ENCODE measurements at places on chromosomes 6 and 20.

GRCh38 chr6:24936641-24937317, 1.0 kb upstream of the RIPOR2 start:
- no peak for DNase-seq

DNA sequence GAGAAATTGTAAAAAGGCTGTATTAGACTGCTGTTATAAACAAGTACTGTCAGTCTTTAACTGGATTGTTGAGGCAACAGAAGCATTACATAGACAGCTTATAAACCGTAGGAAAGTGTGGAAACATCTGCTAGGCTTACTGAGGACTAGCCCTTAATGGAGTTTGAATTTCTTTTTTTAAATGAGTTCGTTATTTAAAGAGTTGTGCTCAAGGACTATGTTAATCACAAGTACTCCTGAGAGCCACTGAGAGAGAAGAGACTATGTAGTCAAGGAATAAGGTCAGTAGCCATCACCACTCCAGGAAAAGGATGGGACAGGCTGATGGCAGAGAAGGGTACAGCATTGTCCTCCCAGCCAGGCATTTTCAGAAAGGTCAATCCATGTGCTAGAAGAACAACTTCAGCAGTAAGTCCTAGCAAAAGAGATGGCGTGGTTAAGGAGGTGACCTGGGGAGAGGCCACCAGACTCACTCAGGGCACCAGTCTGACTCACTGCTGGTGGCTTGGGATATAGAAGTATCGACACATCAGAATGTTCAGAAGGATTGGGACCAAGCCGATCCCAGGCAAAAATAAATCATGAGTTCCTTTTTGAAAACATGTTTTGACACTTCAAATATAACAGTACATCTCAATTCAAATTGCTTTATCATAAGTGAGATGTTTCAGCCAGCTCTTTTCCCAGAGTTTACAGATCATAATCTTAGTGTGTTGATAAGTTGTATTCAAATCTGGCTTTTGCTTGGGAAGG, 6.4 kb downstream of the RPS12 start:
- DNase-seq, result no peak

DNA sequence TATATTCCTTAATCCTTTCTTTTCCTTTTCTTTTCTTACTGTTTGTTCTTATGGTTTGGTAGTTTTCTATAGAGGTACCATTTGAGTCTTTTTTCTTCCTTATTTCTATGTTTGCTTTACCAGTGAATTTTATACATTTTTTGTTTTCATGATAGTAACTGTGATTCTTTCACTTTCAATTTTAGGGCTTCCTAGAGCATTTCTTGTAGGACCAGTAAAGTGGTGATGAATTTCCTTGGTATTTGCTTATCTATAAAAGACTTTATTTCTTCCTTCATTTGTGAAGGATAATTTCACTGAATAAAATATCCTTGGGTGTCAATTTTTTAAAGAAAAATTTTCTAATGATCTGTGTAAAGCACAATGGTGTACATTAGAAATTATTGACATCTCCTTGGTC, 637.4 kb downstream of the CD109 start:
- no peak for DNase-seq

GRCh38 chr20:42740226-42740870, 449.4 kb downstream of the PTPRT start:
- DNase-seq, result no peak

DNA sequence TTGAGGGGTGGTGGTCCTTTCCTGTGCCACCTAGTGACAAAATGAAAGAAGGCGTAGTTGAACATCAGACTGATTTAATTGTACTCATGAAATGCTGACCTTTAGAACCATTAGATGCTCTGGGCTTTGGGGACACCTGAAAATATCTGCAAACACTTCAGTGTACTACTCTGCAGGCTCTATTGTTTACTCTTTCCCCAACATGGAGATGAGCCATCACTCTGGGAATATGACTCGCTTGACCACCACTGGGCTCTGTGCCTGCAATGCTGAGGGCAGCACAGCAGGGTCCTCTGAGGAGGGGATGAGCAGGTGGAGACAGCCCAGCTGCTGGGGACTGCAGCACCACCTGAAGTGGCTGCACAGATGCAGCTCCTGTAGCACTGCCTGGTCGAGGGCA, 74.8 kb upstream of the SLC24A3 start:
- no peak for DNase-seq

- DNase-seq, result no peak
These were observed 31.0 kb upstream of the MRPS18A start for GRCh38 chr6:43718387-43719105.

GRCh38 chr20:49892817-49893216, 22.5 kb downstream of the SPATA2 start:
- no peak for DNase-seq

DNA sequence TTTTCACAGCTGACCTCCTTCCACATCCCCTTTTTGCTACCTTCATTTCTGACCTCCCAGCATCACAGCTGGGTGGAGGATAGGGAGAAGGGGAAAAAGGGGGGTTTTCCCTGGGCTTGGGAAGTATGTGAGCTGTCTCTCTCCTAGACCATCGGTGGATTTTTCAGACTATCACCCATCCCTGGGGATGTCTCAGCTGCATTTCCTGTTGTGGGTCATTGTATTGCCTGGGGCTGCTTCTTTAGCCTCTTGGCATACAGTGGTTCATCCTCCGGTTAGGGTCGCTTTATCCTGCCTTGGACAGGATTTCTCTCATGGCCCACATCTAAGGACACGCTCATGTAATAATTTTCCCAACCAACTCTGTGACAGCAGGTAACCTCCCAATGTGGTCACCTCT, 142.5 kb upstream of the ARG1 start:
- no peak for DNase-seq

DNA sequence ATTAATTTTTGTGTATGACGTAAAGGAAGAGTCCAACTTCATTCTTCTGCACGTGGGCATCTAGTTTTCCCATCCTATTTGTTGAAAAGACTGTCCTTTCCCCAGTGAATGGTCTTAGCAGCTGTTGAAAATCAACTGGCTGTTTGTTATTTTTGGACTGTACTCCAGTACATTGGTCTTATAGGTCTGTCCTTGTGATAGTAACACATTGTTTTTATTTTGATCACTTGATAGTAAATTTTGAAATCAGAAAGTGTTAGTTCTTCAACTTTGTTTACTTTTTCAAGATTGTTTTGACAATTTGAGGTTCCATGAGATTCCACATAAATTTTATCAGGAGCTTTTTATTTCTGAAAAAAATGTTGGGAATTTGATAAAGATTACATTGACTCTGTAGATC, 280.2 kb upstream of the FOXQ1 start:
- DNase-seq, result no peak

- DNase-seq, result no peak
These were observed 113.5 kb downstream of the JARID2 start for GRCh38 chr6:15359335-15359862.

DNA sequence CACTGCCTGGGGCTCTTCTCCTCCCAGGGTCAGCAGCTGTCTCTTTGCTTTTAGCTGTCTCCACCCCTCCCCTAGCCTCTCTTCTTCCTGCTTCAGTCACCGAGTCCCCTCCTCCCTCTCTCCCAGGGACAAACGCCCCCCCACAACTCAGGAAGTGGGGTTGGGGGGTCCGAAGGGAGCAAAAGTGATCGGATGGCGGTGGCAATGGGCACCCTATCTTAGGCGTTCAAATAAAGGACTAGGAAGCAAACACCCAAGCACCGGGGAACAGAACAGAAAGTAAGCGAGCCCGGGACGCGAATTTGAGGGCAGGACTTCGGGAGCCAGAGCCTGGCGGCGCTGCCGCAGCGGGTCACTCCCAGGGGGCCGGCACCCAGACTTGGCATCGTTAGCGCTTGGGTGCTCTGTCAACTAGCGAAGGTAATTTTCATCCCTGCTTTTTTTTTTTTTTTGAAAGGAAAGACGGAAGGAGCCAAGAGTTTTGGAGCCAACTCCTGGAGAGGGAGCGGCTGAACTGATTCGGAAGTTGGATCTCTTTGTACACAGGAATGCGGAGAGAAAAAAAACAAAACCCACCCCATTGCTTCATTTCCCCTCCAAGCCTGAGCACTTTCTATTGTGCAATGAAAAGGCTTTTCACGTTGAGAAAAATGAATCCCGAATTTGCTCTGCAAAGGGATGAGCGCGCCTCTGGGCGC, 815 bp upstream of the ITPR3 start:
- DNase-seq, result no peak

- DNase-seq, result no peak
These were observed 51.7 kb upstream of the FOXP4 start for GRCh38 chr6:41494212-41495110.
